Spleen (tissue), 13 donors: ENCODE measurements at places on chromosomes 5 and 9. TPM values are rescaled to one million over a fixed set of nuclear protein-coding genes. Genes with fewer than 3 reads are reported as not detected.

DNA sequence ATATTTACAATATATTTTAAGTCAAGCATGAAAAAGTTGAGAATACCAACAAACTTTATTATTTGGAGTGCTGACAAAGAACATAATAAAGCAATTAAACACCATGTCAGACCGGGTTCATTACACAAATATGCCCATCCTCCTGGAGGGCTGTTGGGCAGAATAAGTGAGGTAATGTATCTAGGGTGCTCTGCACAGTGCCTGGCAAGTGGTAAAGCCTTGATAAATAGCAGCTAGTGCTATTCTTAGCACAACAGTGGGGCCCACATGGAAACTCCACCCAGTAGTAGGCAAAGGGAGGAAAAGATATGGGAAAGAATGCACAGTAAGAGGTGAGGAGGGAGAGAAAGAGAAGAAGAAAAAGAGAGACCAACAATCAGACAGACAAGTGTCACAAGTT lies 97.7 kb downstream of the SLC1A3 start:
- DNase-seq = no peak

DNA sequence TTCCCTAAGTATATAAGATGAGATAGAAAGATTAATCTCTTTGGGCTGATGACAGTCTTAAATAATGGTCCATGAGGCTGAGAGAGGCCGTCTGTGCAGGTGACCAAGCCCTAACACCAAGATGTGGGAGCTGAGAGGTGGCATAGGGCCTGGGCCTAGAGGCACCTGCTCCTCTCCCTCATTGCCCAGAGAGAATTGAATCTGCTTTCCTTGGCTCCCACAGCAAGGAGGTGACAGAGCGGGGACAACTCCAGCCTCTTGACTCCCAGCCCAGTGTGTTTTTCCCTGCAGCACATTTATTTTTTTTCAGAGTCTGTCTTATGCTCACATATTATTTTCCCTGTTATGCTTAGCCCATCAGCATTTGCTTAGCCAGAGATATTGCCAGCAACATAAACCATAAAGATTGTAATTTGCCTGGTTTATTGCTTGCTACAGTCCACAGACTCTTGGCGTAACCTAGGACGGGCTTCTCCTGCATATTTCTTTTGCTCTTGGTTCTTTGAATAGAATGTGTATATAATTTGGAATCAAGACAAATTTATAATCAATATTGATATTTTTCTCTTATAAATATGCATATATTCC lies 105.6 kb downstream of the NTRK2 start:
- no peak for DNase-seq

DNA sequence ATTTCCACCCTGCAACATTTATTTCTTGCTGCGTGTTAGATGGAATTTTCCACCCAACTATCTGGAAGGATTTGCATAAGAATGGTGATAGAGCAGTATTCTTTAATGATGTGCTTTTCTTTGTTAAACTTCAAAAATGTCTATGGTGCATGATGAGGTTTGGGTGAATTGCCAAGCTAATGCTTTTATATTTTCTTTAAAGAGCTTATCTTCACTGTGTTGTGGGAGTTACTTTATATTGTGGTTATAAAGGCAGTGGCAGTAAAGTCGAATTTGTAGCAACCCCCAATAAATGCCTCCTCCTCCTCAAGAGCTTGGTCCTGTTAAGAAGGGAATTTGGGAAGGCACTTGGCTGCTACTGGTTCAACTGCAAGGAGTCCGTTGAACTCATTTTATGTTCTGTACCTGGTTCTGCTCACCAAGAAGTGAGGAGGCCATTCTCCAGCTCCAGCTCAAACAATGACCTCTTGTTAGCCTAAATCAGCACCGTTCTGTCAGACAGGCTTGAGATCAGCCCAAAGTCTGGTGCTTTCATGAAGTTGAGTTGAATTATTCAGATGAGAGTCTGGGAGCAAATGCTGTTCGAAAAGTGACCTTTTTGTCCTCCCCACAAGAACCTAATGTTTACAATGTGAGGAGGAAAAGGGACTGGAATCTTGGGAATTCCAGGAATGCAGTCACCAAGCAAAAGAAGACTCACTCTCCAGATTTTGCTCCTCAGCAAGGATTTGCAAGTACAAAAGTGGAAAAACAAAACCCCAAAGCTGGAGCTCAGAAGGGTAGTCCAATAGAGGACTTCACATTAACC lies 217.0 kb downstream of the TMEM38B start:
- DNase-seq = no peak

Gene ALDOB
- not detected for total RNA-seq

DNA sequence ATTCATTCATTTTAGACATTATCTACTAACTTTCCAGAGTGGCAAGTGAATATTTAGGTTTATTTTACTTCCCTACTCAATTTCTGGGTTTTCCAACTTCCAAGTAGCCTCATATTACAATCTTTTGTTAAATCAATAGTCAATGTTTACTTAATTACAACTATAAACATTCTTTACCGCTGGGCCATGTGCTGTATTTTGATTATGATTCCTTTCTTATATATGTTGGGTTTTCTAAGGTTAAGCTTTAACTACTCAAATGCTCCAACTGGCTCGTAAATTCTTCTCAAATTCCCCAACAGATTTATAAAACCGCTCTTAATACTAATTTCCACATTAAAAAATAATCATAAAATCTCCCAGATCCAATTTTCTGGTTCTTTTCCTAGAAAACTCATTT lies 110.1 kb upstream of the ABCA1 start:
- no peak for DNase-seq

Gene IFNA21
- not detected for total RNA-seq

GRCh38 chr9:117839862-117840261 lies 135.7 kb downstream of the TLR4 start:
- DNase-seq = no peak

DNA sequence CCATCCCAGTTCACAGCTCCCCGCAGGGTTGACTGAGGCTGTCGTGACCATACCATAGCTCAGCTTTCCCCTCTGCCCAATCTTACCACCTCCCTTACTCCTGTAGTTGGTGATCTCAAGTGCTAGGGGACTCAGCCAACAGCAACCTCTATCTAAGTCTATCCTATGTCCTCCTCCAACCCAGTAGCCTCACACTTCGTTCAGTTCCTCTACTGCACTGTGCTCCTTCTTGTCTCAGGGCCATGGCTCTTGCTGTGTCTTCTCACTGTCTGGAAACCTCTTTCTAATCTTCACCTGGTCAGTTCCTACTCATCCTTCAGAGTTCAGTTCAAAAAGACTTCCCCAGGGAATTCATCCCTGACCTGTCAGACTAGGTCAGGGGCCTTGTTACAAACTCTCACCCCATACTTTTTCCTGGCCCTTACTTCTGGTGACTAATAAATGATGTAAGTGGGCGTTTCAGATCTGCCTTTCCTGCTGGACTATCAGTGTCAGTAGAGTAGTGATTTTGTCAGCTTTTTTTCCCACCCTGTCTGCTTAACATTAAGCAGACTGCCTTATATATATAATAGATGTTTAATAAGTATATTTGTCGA lies 53.6 kb upstream of the NR3C1 start:
- no peak for DNase-seq

GRCh38 chr9:128553728-128554127 lies 1.3 kb downstream of the SPTAN1 start:
- DNase-seq = no peak

Gene KLF9
- total RNA-seq = 50.2 TPM

Gene PRSS3
- not detected for total RNA-seq

DNA sequence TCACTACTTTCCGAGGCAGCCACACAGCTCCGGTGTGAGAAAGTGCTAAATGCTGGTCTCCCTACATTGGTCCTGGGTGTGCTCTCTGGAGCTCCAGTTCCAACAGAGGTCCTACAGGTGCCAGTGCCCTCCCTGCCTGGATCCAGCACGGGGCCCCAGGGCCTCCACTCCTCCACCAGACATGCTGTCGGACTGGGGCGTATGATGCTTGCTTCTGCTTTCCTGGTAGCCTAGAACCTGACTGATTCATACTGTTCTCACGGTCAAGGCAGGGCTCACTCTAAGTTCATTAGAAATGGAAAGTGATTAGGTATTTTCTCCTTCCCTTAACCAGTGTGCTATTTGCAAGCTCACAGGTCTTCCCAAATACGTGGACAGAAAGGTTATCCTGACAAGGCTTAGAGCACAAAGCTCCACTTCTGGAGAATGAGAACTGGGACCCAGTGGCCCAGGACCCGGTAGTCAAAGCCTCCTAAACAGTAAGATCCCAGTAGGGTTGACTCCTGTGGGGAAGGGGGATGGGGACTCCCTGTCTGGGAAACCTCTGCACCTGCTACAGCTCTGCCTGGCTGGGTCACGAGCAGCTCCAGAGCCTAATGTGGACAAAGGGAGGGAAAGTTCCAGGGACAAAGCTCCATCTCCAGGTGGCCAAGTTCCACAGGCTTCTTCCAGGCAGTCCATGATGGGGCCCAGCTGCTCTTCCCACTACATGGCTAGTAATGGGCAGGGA lies 98.1 kb downstream of the PAX5 start:
- no peak for DNase-seq

- DNase-seq = no peak
Observed at GRCh38 chr5:127429928-127430327, 87.5 kb upstream of the PRRC1 start.

Gene SLC45A2
- total RNA-seq = 0.74 TPM

GRCh38 chr5:154698763-154699162 lies 56.4 kb upstream of the LARP1 start:
- DNase-seq = no peak
